Activated T-cell treated with anti-CD3 and anti-CD28 coated beads, Interleukin-2, amount 50 U/mL, for 72 hours (primary cell): ENCODE measurements at places on chromosomes 13 and 19.

GRCh38 chr19:3821156-3821555 is 35.0 kb upstream of the MATK start:
- DNase-seq, result no peak

DNA sequence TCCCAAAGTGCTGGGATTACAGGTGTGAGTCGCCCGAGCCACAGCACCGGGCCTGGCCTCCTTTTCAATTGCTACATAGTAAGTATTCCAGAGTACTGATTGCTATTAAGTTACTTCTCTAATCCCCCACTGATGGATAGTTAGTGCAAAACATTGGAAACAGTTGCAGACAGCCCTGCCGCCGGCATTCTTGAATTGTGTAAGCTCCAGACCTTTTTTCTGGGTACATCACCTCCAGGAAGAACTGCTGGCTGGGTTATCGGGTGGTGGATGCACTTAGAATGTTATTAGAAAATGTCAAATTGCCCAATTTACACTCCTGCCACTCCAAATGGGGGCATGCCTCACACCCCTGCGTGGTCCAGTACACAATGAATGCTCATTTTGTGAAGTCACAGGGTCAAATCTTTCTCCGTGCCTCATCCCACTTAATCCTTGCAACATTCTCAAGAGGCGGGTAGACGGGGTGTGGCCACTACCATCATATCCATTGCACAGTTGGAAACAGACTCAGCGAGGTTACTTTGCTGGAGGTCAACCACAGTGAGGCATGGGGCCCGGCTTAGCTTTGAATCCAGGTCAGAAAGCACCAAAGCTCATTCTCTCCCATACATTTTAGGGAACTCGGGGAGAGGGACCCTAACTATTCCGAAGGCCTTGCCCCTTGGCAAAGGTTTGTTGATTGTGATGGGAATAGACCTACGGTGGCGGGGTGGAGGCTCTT is 1.0 kb upstream of the KDM4B start:
- peak; percentile 5 for DNase-seq

DNA sequence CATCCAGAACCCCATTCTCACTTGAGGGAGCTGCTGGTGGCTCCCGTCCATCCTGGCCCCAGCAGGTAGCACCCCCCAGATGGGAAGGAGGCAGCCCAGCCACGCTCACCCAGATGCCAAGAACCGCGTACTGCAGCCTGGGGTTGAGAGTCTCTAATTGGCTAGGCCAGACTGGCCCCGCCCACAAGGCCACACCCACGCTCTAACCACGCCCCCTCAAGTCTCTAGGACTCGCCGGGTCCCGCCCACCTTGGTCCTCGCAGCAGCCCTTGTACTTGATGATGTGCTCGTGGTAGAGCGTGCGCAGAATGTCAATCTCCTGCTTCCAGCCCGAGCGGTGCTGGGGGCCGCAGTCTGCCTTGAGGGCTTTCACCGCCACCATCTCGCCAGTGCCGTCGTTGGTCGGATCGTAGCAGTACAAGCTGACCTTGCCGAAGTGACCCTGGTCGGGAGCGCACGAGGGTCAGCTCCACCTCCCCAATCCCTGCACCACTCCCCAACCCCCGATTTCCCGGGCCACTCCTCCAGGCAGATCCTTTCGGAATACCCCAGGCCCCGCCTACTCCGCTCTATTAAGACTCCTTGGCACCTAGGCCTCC is 14.5 kb upstream of the ICAM3 start:
- peak; percentile 58 for DNase-seq

GRCh38 chr13:43003729-43004128 is 11.7 kb upstream of the EPSTI1 start:
- DNase-seq, result no peak
